Myometrial cell (primary cell): ENCODE measurements at places on chromosomes 16 and 17. TPM values are rescaled to one million over a fixed set of nuclear protein-coding genes. Genes with fewer than 3 reads are reported as not detected.

The ZNF469 gene
- total RNA-seq, result 1.7 and 1.8 TPM in 2 replicates

The PLXDC1 gene
- total RNA-seq, result not detected in 2 replicates

The GPRC5B gene
- 11.5 and 18.5 TPM in 2 replicates for total RNA-seq

The WNT9B gene
- not detected in 2 replicates for total RNA-seq

The SECTM1 gene
- total RNA-seq, result 6.3 and 12.2 TPM in 2 replicates
